ENCODE measurements at places on chromosomes 11 and 22.

DNA sequence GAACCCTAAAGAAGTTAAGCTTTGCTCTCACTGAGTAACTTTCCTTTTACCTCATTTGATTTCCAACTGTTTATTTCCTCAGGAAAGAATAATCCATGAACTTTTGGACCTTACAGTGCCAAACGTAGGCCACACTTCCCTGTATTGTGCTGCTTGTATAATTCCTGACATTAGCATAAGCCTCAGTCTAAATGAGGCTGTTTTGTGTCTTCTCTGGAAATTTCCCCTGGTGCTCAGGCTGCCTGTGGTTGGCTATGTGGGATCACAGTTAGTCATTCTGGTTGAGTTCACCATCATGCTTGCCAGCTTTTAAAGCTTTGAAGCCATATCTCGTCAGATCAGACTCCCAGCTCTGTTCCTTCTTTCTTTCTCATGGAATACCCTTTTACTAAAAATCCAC, 107.0 kb downstream of the FAM76B start:
- DNase-seq, result no peak

DNA sequence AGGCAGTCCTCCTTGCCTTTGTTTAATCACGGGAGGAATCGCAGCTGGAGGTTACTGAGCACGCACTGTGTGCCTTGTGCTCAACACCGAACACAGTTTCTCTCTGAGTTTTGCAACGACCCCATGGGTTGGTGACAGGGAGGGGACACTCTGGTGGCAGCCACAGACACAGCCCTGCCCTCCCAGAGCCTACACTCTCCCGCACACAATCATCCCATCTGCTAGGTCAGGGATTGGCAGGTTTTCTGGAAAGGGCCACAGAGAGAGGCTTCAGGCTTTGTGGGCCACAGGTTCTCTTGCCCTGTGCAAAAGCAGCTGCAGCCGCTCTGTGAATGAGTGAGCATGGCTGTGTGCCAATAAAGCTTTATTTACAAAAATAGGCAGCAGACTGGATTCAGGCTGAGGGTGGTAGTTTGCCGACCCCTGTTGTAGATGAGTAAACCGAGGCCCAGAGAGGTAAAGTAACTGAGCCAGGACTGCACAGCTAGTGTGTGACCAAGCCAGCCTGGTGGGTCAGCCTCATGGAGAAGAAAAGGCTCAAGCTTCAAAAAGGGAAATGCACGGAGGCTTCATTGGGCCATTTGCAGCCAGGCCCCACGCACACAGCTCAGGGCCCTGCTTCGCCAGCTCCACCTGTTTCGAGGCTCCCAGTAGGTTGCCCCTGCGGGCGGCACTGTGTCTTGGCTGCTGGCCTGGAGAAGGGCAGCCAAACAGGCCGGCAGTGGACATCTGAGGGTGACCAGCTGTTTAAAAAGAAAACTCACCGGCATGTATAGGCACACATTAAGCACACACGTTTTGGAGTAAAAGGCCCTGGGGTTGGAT, 16.3 kb downstream of the LTO1 start:
- no peak for DNase-seq

DNA sequence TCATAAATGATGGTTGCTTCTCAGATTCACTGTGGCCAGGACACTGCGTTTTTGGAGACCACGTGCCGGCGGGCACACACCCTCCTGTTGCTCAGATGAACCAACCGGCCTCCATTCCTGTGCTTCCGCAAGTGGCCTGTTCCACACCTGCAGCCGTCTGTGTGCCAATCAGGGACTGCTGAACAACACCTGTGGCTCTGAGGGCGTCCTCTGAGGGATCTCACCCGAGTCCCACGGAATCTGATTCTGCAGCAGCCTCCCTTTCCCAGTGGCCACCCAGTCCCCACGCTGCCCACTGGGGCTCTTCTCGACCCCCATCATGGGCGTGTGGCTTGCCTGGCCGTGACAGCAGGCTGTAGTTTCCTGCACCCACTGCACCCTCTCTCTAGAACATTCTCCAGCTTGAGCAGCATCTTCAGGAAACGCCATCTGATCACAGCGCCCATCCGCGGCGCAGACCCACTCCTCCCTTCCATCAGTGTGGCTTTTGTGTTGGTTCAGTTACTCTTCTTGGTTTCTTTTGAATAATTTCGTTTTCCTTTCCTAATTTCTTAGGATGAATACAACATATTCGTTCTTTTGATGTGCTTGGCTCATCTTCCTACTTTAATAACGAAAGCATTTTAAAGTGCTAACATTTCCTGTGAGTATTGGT, 100.3 kb upstream of the SLC22A12 start:
- DNase-seq, result no peak

- no peak for DNase-seq
Measured at GRCh38 chr11:130510407-130511006, 62.1 kb downstream of the ADAMTS15 start.

DNA sequence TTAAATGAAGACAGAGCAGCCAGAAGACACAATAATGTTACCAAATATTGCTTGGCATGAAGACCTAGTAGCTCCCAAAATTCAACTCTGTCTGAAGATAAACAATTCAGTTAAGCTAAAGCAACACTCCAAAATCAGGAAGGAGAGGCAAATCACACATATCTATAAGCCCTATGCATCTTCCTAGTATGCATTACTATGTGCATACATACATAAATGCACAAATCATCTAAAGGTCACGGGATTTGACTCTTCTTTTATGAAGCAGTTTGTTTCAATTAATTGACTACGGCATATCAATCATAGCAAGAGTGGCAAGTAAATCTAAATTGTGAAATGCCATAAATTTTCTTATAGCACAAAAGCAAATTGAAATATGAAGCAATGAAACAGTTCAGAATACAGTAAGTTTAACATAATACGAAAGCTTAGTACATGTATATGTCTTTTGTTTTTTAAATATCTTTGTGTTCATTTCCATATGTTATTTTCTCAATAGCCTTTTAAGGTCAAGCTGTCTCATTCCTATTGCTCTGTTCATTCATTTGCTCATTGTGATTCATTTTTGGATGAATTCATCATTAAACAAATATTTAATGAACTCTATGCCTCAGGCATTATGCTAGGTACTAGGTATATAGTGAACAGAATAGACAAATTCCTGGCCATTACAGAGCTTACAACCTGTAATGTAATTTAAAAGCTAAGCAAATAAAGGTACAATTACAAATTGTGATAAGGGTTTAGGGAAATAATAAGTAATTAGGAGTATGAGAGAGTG, 540.5 kb downstream of the DLG2 start:
- DNase-seq, result no peak

DNA sequence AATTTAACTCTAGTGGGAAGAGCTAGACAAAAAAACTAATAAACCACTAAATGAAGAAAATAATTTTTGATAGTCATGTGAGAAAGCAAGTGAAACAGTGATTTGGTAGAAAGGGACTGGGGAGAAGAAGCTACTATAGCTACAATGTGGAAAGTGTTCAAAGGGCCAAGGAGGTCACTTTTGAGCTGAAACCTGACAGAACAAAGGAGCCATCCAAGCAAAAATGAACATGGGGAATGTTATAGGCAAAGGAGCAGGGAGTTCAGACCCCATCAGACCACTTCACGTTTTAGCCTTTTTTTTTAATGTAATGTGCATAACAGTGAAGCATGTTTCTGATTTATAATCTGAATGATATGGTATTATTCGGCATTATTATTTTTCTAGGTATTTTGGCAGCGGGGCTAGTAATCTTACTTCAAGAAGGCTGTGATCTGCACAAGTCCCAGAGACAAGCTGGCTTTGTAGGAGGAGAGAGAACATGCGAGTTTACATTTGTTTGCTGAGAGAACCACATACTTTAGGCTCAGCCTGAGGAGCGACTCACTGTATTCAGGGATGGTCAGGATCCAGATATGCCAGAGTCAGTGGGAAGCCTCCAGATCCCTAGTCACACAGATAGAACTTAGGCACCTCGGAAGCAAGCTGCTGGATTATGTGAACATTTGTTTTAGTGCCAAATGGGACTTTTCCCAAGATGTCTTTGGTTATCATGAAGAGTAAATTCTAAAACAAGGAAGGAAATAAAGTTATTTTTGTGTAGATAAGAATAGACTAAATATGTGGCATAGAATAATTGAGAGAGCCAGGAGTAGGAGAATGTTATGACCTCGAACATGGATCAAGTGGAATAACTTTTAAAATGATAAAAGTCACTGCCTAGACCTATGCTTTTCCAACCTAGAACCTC, 118.6 kb downstream of the TRIM44 start:
- DNase-seq, result no peak

GRCh38 chr11:14506532-14506931, 6.9 kb upstream of the COPB1 start:
- DNase-seq, result no peak

- DNase-seq, result no peak
Measured at GRCh38 chr11:82676483-82677094, 57.1 kb downstream of the FAM181B start.

DNA sequence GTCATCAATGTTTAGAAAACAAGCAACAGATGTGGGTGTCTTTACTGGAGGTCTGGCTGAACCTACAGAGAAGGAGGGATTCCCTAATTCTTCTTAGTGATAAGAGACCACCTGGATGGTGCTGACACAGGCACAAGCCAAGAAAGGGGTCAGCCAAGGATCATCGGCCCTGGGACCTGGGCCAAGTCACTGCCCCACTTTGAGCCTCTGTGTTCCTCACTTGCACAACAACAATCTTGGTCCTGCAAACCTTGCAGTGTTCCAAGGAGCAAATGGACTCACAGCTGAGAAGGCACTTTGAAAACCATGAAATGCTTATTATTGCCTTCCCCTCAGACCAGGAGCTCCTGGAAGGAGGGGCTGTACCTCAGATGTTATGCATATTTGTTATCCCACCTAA, 7.0 kb upstream of the KCNE3 start:
- no peak for DNase-seq

DNA sequence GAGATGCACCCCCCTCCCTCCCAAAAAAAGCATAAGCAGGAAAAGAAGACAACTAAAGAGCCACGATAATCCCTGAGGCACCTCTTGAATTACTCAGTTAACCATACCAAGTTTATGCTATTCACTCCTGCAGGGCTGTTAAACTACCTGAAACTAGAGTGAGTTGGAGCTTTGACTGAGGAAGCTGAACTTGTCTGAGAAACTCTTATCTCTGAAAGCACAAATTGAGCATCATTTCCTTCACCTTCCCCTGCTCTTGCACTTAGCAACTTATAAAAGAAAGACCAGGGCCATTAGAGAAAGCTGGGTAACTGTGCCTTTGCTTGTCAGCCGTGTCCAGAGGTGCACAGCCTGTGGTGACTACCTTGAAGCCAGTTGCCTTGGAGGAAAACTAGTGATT, 745.6 kb downstream of the NELL1 start:
- DNase-seq, result no peak

DNA sequence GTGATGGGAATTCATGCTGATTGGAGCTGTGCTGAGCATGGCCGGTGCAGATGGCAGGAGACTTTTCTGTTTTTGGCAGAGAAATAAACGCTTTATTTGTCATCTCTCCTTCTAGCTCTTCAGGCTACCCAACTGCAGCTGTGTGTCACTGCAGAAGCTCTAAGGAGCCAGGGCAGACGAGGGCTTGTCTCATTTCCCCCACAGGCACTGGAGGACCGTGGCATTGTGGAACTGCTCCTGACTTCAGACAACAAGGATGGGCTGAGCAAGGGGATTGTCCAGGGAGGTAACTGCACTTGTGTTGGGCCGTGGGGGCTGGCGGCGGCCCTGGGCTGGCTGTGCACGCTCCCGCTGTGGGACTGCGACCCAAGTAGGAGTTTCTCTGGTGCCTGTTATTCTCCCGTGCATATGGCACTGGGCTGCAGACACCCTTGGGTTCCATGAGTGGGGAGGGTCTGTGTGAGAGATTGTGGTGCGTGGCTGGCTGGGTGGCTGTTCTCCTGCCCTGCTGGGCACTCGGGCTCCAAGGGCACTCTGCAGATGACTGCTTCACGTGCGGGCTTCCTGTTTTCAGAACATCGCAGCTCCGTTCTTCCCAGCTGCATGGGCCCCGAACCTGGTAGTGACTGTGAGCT, 27.2 kb downstream of the GLB1L2 start:
- DNase-seq, result no peak

- DNase-seq, result no peak
Measured at GRCh38 chr11:69889400-69890318, 70.4 kb upstream of the FGF3 start.

DNA sequence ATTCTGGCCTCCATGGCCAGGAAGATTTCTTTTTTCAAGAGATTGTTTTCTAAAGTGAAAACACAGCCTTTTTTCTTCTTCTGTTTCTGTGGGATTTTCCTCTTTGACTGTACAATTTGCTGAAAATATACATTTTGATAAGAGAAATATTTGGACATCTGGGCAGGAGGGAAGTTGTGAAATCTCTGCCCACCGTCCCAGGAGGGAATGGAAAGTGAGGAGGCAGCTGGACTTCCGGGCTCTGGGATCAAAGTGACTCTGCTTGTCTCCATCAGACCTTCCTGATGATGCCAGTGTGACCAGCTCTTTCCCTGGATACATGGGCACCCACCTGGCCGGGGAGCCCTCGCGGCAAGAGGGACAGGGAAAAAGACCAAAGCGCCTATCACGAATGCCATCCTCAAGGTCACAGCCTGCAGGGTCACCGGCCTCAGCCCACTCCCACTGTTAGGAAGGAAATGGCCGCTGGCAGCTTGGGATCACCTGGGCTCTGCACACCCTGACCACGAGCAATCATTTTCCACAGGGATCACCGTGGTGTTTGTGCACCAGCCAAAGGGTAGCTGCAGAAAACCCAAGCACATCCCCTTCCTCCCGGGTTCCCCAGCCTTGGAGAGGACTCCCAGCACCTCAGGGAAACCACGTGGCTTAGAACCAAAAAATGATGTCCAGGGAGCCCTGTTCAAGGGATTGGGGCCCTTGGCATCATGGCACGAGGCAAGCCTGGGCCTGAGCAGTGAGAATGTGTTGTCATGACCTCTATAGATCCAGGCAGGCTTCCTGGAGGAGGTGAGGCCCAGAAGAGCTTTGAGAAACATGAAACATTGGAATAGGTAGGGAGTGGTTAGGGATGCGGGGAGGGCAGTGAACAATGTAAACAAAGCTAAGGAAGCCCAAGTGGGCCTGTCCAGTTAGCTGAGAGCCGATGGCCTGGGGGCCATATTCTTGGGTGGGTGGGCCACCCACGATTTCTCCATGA, 29.1 kb upstream of the CCND1 start:
- DNase-seq, result no peak

- no peak for DNase-seq
Measured at GRCh38 chr11:109275931-109276330, 146.1 kb upstream of the C11orf87 start.

- no peak for DNase-seq
Measured at GRCh38 chr22:24144056-24144777, 37.1 kb upstream of the SUSD2 start.
